Inflammatory macrophage treated with lipopolysaccharide for 1 hour (primary cell): ENCODE measurements at places on chromosomes 5 and 9.

DNA sequence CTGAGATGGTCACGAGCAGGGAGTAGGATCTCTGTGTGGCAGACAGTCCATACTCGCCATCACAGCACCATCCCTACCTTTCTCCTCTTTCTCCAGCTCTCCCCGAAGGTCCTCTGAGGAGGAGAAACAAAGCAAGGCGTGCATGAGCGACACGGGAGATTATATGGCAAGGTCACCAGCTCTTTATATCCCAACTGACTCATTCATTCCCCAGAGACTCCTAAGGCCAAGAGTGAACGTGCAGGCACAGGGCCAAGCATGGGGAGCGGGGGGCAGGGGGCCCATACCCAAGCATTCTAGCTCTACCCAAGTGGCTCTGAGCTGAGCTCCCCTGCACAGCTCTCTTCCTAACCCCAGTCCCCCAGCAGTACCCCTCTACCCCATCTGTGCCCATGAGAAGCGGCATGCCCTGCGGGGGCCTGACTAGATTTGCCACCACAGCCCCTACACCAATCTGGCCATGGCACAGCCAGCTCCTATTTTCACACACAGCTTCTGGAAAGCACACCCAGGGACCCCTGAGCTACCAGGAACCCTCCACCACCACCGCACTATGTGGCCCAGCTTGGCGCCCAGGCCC, 6.8 kb downstream of the TRIM7 start:
- DNase-seq, result no peak

DNA sequence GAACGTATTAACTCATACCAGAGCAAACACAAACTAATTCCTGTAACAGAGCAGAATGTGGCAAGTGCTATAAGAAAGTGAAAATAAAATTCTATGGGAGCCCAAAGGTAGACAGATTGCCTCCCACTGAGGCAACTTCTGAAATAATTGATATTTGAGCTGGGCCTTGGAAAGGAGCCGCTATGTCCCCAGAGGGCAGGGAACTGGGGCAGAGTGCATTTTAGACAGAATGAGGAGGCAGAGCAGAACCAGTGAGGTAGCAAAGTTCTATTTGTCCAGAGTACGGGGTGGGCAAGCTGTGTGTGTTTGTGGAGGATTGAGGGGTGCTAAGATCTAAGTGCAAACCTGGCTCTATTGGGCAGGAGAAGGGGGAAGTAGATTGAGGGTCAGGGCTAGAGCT, 19.8 kb downstream of the CDO1 start:
- no peak for DNase-seq

GRCh38 chr9:136667940-136668760, 5.4 kb downstream of the EGFL7 start:
- DNase-seq, result no peak

GRCh38 chr9:134236001-134236421, 71.6 kb upstream of the RNU6ATAC start:
- no peak for DNase-seq

GRCh38 chr5:118325931-118326330, 662.4 kb downstream of the DTWD2 start:
- no peak for DNase-seq

GRCh38 chr5:113450462-113450861, 15.7 kb upstream of the TSSK1B start:
- DNase-seq, result no peak

DNA sequence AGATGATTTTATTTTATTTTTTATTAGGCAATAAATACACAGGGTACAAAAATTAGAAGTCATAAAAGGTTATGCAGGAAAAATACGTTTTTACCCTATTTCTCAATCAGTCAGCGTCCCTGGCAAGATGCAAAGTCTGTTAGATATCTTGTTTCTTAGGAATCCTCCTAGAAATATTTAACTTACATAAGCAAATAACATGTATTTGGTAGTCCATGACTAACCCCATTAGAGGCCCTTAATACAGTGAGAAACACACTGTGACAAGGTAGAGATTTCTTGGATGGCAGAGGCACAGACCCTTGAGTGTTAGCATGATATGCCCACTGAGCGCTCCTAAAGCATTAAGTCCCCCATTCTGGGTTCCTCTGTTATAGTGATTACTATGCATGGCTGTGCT, 121.2 kb upstream of the ADAMTSL1 start:
- no peak for DNase-seq

DNA sequence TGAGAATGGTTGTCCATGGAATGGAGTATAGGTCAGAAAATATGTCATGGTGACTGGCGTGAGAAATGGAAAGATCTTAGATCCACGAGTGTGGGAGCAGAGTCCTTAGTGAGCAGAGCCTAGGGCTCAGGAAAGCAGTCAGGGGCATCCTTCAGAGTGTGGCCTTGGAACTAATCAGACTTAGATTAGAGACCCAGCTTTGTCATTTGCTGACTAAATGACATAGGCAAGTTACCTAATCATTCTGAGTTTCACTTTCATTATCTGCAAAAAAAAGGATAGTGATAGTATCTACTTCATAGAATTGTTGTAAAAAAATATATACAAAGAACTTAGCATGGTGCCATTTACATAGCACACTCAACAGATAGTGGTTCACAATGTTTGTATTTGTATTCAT, 24.3 kb upstream of the SLIT3 start:
- no peak for DNase-seq

DNA sequence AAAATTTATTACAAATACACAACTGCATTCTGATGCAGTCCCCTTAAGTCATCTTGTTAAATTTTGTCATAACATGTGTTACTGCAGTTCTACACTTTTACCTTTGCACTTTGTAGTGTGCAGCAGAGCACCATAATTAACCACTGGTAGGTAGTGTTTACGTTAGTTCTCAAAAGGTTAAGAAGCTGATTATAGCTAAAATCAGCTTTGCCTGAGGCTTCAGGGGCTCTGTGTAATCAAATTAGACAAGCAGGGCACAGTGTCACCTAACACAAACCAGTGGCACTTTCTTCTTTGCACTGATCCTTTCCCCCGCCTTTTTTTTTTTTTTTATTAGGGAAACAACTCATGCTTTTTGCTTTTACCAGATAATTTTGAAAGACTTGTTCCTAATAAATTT, 26.1 kb downstream of the POU5F2 start:
- no peak for DNase-seq

- DNase-seq, result peak; percentile 57
Observed at GRCh38 chr5:39072925-39073766, 1.1 kb downstream of the RICTOR start.

DNA sequence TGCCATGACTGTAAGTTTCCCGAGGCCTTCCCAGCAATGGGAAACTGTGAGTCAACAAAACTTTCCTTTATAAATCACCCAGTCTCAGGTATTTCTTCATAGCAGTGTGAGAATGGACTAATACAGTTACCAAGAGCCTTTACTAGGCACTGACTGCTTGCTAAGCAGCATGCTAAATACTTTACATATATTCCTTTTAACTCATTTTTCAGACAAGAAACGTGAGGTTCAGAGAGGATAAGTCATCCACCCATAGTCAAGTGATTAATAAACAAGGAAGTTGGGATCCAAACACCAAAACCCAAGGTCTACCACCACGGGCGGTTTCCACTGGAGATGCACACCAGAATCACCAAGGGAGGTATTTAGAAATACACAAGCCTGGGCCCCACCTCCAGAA, 50.8 kb downstream of the GABBR2 start:
- no peak for DNase-seq

GRCh38 chr9:79111653-79112052, 460.1 kb upstream of the TLE4 start:
- DNase-seq, result no peak

- DNase-seq, result peak; percentile 30
Observed at GRCh38 chr5:178793151-178793550, 62.7 kb upstream of the ZNF354A start.

DNA sequence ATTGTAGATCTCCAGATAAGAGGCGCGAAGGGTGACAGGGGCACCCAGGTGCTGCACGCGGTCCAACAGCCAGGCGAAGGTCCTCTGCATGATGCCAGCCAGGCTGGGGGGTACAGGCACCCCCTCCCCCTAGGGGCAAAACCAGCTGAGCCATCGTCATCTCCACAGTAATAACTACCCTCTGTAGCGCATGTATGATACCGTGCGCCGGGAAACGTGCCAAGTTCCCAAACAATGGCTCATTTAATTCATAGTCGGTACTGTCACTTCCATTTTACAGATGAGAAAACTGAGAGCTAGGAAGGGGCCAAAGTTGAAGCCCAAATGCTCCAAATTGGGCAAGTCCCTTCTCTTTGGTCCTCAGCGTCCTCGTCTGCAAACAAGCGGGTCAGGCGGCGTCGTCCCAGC, 1.5 kb downstream of the KIF12 start:
- no peak for DNase-seq

DNA sequence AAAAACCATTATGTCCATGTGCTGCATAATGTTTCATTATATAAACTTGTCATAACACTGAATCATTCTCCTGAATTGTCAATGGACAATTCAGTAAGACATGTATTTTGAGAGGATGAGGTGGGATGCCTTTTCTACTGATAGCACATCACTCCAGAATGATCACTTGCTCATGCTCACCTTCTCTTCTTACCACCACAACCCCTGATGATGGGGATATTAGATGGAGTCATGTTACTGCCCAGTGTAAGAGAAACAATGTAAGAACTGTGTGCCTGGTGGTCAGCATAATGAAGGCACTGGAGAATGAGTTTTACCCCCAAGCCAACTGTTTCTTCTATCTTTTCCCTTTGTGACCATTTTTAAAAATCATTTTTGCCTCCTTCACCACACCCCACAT, 198.8 kb downstream of the ADAMTSL1 start:
- DNase-seq, result no peak

GRCh38 chr5:59420596-59420995, 472.9 kb downstream of the PDE4D start:
- DNase-seq, result no peak

- no peak for DNase-seq
Observed at GRCh38 chr9:98168941-98169488, 23.4 kb downstream of the CORO2A start.

GRCh38 chr9:9585920-9586319, 1026.9 kb downstream of the PTPRD start:
- no peak for DNase-seq

- no peak for DNase-seq
Observed at GRCh38 chr9:419571-420171, 205.0 kb downstream of the DOCK8 start.

- no peak for DNase-seq
Observed at GRCh38 chr5:120083851-120084542, 380.1 kb upstream of the PRR16 start.

DNA sequence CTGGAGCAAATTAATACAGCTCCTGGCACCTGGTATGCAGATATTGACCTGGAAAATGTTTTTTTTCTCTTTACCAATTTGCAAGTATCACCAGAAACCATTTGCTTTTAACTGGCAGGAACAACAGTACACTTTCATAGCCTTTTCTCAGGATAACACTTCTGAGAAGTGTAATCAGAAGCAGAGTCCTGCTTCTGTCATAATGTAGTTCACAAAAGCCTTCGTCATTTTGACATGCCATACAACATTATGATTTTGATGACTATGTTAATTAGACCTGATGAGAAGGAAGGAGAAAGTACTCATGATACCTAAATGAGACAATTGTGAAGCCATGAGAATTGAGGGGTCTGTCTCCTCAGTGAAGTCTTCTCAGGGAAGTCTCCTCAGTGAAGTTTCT, 41.1 kb upstream of the CARTPT start:
- DNase-seq, result no peak

- peak; percentile 72 for DNase-seq
Observed at GRCh38 chr9:32350682-32351081, 33.8 kb upstream of the ACO1 start.

DNA sequence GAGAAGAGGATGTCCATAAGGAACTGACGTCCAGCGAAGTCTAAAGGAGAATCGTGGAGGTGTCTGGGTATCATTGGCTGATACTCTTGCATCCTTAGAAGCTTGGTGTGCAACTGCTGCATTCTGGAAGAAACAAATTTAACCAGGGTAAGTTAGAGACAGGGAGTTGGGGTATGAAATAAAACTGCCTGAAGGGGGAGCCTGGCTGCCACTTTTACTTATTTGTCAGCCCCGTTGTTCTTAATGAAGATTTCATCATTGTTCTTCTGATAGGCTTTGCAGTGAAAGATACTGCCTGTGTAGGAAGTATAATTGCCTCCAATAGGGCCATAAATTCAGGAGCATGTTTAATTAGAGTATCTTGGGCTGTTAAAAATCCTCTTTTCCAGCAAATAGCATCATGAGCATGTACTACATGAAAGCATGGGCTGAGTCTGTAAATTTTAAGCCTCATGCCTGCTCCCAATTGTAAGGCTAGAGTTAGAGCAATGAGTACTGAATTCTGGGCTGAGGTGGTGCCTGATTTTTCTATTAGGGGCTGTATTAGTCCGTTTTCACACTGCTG, 1264.5 kb upstream of the ACO1 start:
- DNase-seq, result no peak

DNA sequence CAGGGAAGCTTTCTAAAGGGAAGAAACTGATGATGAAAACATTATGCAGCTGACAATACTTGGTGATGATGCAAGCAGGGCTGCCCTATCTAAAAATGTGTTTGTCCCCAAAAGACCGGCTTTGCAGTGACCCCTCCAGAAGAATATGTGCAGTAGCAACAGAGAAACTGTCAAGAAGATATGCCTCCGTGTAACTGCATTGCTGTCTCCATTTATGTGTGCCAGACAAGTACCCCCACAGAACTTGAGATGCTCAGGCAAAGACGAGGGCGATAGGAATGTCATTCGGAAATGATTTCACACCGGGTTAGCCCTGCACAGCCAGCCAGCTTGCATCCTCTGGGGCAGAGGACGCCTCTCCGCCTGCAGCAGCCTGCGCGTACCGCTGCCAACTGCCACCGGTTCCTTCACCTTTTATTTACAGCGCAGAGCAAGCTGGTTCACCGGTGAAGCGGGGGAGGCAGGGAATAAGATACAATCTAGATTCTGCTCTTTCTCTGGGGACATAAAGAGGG, 2.0 kb downstream of the GABBR2 start:
- DNase-seq, result no peak

GRCh38 chr9:135095470-135096407, 8.3 kb downstream of the OLFM1 start:
- DNase-seq, result no peak

GRCh38 chr9:21995006-21995665, 545 bp downstream of the CDKN2B-AS1 start:
- DNase-seq, result peak; percentile 92

DNA sequence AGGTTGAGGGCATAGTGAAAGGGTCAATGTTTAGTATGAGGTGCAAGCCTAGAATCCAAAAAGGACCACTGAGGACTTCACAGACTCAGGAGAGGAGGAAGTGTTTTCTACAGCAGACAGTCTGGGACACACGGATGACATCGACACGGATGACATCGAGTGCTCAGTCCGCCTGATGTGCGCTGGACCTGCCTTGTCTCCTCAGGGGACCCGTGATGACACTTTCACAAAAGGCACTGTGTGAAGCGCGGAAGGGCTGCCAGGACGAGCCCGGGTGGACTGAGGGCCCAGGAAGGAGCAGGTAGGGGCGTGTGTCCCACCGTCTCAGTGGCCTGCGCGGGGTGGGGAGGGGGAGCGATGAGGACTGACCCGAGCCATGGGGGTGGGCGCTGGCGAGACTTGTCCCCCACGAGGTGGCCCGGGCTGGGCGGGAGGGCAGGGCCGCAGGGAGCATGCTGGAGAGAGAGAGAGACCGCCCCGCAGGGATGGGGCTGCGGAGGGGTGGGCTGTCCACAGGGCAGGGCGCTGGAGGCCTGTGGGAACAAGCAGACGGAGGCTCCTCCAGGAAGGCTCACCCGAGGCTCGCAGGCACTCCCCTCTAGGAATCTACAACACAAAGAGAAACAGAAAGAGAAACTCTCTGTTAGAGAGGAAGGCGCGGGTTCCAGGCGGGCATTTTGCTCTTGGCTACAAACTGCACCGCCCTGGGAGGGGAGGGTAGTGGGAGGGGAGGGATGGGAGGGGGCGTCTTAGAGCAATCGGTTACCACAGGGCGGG, 54.9 kb downstream of the USP20 start:
- peak; percentile 81 for DNase-seq
